Stimulated activated CD4-positive, alpha-beta T cell treated with anti-CD3 and anti-CD28 coated beads, Interleukin-2, amount 100 ng/mL, for 48 hours (primary cell): ENCODE measurements at places on chromosomes 11 and 22.

DNA sequence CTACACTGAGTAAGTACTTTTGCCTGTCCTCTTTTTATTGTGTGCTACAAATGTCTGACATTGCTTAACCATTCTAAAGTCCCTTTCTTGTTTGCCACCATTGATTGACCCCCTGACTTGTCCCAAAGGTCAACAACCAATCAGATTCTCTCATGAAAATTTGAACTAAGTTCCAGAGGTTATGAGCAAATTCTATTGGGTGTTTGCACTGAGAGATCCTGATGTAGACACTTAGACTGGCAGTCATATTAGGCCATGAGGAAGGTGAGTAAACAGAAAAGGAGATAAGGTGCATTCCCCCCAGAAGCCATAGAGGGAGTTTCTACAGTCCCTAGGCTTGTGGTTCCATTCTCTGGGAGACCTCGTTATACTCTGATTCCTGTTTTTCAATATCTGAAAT, 101.3 kb upstream of the E2F8 start:
- no peak for DNase-seq

GRCh38 chr22:24521791-24522245, 26.7 kb downstream of the UPB1 start:
- no peak for DNase-seq

DNA sequence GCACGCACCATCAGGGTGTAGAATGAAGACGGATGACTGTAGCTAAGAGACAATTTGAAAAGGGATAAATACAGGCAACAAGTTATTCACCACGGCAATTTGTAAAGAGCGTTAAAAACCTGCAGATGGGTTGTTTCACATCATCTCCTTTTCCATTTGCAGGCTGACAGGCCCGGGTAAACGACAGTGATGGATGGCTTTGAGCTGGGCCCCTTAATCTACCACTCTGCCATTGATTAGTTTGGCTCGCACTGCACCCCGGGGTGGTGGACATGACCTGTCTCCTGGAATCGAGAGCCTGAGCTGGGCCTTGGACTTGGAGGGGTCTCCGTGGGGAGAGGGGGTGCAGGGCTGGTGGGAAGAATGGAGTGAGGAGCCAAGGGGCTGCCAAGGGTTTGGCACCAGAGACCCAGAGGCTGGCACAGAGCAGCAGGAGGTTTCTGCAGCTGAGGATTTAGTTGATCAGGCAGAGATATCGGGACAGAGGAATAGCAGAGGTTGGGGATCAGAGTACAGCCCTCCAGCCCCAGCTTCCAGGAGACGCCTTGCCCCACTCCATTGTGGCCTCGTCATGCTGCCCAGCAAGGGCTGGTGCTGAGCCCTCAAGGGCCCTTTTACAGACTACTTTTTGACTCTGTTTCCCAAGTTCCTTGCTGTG, 110.6 kb upstream of the NECTIN1 start:
- DNase-seq: no peak

DNA sequence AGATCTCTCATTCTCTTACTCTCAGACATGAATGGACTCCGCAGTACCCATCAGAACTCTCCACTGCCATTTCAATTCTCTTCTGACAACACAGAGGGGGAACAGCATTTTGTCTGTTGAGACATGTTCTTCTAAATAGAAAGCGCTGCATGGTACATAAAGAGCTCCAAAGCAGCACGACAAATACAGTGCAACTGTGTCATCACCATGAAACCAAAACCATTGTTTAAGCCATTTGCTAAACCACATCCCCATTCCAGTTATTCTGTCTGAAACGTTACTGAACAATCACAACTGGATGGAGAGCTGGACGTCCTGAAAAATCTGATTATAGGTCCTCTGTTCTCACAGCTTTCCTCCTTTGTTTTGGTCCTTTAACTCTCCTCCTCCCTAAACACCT, 17.9 kb upstream of the TENM4 start:
- no peak for DNase-seq

DNA sequence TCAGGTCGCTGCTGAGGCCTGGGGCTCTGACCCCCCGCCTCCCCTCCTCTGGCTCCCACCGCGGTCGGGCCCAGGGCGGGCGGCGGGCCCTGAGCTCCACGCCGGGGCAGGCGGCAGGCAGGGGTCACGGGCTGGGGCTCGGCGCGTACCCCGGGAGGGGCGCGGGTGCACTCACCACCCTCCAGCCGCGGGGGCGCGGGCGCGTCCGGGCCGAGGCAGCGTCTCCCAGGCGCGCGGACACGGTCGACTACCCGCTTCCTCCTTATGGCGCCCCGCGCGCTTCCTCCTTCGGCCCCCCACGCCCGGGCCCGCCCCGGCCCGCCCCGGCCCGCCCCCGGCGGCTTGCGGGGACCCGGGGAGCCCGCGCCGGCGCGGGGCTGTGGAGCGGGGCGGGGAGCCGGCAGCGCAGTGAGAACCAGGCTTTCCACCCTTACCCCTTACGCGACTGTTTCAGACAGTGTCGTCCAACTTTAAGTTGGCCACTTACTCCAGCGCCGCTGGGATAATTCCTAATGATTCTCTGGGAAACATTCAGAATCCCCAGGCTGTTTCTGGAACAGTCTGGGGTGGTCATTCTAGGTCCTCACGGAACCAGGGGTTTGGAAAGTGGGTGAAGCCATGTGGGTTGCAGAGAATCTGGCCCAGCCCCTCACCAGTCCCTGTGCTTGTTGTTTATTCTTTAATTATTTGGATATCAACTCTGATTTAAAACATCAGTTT, at the start of gene BID:
BID (minus strand) TSS at position 264 of the 720 bp plus-strand sequence. CDS start 24,353 bp downstream, outside the sequence.
- no peak for DNase-seq

DNA sequence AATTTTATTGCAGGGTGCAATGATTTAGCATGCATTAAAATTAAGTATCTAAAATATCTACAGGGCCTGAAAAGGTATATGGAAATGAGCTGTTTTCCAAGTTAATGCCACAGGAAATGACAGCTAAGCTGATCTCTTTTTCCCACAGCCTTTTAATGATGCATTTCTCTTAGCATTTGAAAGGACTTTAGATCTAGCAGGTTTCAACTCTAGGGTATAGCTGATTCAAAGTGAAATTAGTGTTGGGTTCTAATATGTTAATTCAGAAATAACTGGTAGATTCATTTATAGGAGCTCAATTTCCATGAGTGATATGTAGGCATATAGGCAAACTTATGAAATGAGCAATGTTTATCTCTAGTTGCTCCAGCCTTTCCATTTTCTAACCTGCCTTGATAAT, 274.2 kb downstream of the CASP12 start:
- no peak for DNase-seq

GRCh38 chr22:46411347-46411746, 75.8 kb downstream of the TRMU start:
- DNase-seq: no peak

DNA sequence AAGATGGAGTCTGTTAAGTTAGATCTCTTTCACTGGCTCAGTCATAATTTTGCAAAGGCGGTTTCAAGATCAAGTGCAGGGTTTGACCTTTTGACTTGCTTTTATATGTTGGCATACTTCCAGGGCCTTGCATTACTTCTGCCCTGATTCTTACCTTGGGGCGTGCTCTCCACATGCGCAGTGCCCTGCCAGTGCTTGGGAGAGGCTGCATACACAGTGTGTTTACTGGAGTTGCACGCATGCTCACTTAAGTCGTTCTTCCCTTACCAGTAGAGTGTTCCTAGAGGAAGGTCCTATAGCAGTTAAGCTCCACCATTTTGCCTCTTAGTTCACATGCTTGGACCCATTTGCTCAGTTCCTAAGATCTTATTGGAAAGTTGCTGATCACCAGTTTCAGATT, 21.0 kb upstream of the TMEM123 start:
- DNase-seq: no peak

DNA sequence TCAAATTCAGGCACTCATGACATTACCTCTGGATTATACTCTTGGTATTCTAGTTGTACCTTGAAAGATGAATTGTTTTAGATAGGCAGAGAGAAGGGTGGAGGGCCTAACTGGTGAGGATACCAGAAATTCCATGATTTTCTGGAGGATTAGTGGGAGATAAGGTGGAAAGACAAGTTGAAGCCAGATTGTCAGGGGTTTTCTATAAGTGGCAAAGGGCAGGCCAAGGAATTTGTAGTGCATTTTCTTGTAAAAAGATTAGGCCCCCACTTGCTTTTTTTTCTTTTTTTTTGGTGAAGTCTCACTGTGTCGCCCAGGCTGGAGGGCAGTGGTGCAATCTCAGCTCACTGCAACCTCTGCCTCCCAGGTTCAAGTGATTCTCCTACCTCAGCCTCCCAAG, 28.4 kb upstream of the PRDM10 start:
- no peak for DNase-seq

DNA sequence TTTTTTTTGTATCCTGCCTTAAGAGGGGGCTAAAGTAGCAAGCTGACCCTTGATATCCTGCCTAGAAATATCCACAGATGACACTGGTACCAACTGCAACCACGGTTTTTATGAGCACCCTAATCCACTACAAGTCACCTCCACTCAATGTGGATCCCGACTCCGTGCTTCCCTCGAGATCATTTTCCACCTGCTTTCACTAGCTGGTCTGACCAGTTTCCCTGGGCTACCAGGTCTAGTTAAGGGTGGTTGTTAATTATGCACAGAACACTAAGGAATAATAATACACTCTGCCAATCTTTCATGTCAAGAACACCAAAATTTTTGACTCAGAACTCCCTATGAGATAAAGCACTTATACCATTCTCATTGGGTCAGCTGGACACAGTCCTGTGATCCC, 82.3 kb downstream of the ABTB2 start:
- no peak for DNase-seq

DNA sequence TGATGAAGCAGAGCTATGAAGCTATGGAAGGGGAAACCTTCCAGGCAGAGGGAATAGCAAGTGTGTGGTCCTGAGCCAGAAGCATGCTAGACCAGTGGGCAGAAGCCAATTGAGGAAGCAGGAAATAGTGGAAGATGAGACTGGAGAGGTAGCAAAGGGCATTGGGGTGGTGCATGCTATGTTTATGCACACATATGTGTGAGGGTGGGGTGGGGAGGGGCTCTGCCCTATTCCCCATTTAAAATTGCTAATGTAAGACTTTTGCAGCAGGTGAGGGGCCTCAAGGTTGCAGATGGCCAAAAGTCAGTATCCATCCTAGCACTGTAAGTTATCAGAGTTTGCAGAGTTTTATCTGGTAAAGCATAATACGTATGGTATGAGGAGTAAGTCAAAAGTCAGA, 626.6 kb upstream of the KIRREL3 start:
- DNase-seq: no peak

- DNase-seq: no peak
Observed at GRCh38 chr11:108160970-108161566, 39.7 kb downstream of the ACAT1 start.

DNA sequence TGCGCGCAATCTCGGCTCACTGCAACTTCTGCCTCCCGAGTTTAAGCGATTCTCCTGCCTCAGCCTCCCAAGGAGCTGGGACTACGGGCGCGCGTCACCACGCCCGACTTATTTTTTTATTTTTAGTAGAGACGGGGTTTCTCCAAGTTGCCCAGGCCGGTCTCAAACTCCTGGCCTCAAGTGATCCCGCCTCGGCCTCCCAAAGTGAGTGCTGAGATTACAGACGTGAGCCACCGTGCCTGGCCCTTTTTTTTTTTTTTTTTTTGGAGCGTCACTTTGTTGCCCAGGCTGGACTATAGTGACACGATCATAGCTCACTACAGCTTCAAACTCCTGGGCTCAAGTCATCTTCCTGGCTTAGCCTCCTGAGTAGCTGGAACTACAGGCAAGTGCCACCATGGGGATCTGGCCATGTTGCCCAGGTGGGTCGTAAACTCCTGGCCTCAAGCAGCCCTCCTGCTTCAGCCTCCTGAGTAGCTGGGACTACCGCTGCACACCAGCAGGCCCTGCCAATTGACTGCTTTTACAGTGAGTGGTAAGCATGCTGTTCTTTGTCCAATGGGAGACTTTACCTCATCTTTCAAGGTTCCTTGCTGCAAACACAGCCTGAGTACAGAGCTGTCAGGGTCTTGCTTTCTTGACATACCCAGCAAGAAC, 600 bp upstream of the CENPM start:
- DNase-seq: no peak

- no peak for DNase-seq
Observed at GRCh38 chr22:38734421-38735100, 21.2 kb downstream of the SUN2 start.

GRCh38 chr11:47946682-47947559, 33.4 kb upstream of the PTPRJ start:
- no peak for DNase-seq

GRCh38 chr22:32407936-32408335, 4.1 kb downstream of the RTCB start:
- DNase-seq: no peak

DNA sequence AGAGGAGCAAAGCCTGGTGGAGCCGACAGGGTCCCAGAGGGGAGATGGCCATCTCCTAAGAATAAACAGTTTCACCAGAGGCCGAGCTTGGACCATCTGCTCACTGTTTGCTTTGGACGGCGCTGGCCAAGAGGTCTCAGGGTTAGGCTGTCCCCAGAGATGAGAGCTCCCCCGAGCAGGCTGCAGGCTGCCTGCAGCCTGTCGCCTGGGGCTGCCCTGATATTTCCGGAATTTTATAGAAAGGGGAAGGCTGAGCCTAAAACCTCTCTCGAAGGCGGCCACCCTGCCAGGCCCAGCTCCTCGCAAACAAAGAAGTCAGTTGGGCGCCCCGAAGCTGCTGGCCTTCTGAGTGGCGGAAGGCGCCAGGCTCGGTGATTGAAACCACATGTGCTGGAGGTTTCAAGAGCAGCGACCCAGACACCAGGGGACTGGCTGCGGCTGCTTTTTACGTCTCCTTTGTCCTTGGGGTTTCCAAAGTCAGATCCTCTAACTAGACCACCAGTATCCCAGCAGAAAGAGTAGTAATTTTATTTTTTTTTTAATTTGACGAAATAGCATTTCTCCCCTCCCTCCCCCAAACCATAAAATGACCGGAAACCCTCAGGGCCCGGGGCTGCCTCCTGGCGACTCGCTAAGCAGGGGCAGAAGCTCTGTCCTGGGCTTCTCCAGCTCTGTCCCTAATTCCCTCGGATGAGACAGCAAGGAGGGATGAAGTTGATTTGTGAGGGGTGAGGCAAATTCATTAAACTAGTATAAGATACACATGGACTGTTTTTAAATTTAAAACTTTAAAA, 57.4 kb downstream of the CLMP start:
- no peak for DNase-seq

DNA sequence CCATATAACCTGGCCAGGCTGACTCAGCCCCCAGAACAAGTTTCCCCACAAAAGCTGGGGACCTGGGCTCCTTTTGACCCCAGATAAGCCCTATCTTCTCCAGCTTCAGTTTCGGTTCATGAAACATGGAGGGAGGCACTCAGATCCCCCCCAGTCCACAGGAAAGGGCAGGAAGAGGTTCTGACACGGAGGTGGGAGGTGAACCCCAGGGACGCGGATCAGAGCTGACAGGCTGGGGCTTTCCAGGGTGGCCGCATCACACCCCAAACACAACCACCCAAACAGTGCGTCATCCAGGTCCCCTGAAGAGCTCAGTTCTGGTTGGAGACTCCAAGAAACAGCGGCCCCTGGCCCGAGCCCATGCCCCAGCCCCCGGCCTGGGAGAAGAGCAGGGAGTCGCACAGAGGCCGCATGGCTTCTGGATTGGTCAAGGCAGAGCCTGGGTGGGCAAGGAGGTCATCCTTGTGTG, 44.3 kb upstream of the A4GALT start:
- no peak for DNase-seq

- no peak for DNase-seq
Observed at GRCh38 chr22:46968848-46969247, 206.4 kb downstream of the TBC1D22A start.

GRCh38 chr11:4704054-4704789, at the start of gene MMP26:
TSS of gene MMP26 (plus strand) at chr11:4704784.
- DNase-seq: no peak

GRCh38 chr11:86259730-86260129, 15.2 kb downstream of the EED start:
- no peak for DNase-seq
